ENCODE measurements at places on chromosomes 11 and 22. TPM values are rescaled to one million over a fixed set of nuclear protein-coding genes. Genes with fewer than 3 reads are reported as not detected.

- DNase-seq: peak; percentile 1
Observed at GRCh38 chr11:27795955-27796861, 96.0 kb upstream of the BDNF start.

GRCh38 chr22:46047841-46048595 is 71.1 kb upstream of the WNT7B start:
- DNase-seq: no peak

- DNase-seq: no peak
Observed at GRCh38 chr11:39174965-39175364, 2284.5 kb downstream of the LRRC4C start.

GRCh38 chr11:133961890-133962289 is 5.1 kb upstream of the IGSF9B start:
- peak; percentile 32 for DNase-seq

DNA sequence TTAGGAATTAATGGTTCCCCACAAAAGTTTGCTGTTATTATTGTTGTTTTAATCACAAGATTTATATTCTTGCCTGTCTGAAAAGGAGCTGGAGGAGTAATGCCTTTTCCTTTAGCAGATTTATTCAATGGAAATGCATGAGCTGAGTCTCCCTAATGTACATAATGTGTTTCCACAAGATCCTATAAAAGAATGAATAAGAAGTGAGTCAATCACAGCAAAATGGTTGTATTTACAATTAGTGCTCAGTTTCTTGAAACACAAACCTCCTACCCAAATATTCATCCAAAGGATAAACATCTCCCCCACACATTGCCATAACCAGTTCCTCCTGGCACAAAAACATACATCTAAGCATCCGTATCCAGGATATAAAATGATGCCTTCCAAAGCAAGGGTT is 33.3 kb downstream of the ME3 start:
- no peak for DNase-seq

- DNase-seq: no peak
Observed at GRCh38 chr11:67376873-67377808, 3.7 kb upstream of the CLCF1 start.

DNA sequence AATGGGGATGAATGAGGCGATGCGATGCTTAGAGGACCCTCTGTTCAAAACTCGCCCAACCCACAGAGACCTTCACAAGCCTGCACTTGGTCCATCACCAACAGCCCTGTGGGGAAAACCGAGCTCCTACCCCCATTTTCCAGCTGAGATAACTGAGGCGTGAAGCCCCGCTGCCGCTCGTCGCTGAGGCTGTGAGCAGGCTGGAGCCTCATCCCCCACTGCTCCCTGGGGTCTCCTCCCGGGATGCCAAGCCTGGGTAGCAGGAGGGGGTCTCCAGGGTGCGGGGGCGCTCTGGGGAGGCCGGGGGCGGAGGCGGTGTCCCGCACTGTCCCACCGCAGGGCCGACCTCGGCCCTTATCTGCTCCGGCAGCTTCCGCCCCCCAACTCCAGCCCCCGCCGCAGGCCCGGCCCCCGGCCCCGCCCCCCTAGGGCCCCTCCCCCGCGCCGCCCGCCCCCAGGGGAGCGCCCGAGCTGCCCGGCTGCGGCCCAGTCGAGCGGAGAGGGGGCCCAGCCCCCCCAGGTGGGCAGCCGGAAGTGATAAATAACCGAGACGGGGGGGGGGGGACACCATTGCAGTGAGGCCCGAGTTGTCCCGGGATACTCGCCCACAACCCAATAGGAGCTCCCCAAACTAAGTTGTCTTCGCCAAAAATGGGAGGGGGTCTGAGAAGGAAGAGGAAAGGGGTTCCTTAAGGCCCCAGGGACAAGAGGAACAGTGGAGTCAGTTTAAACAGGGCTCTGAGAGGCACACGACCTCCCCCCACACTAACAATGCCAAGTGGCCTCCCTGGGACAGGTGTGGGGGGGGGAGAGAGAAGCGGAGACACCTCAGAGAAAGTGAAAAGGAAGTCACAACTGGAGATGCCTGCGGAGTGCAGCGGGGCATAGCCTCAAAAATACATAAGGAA is 8.3 kb upstream of the SLC39A13 start:
- no peak for DNase-seq

GRCh38 chr22:17777717-17778044 is 3.4 kb upstream of the BID start:
- DNase-seq: no peak

DNA sequence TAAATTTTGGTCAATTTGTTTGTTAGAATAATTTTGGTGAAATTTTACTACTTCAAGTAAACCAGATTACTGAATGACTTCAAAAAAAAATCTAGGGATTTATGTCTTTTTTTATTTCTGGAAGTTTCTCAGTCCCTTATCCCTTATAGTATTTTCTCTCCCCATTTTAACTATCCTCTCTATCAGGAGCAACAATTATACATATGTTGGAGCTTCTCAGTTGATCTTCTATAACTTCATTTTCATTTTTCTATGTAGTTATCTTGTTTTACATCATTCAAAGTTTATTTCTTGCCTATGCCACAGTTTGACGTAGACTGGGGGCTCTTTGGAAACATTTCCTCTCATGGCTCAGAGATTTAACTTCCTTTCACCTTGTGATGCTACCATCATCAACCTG is 34.2 kb downstream of the NNMT start:
- no peak for DNase-seq

GRCh38 chr11:102318469-102318868 is 1.2 kb downstream of the BIRC3 start:
- DNase-seq: peak; percentile 87

- no peak for DNase-seq
Observed at GRCh38 chr22:30046716-30047363, 33.4 kb upstream of the HORMAD2 start.

DNA sequence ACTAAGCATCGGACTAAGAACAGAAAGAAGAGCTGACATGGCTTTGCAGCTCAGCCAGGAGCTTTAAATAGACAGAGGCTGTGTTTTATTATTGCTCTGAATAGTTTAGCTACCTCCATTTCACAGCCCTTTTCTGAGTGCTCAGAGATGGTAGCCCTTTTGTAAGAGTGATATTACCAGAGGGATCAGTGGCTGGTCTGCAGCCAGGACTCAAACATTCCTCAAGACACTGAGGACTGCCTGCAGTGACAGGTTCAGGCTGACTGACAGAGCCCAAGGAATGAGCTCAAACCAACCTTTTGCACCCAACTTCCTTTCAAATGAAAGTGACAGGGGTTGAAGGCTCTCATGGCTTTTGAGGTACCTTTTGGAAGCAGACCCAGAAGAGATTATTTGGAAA is 189.0 kb downstream of the DDX10 start:
- DNase-seq: no peak

GRCh38 chr11:20964985-20965384 is 295.6 kb downstream of the NELL1 start:
- DNase-seq: peak; percentile 1

DNA sequence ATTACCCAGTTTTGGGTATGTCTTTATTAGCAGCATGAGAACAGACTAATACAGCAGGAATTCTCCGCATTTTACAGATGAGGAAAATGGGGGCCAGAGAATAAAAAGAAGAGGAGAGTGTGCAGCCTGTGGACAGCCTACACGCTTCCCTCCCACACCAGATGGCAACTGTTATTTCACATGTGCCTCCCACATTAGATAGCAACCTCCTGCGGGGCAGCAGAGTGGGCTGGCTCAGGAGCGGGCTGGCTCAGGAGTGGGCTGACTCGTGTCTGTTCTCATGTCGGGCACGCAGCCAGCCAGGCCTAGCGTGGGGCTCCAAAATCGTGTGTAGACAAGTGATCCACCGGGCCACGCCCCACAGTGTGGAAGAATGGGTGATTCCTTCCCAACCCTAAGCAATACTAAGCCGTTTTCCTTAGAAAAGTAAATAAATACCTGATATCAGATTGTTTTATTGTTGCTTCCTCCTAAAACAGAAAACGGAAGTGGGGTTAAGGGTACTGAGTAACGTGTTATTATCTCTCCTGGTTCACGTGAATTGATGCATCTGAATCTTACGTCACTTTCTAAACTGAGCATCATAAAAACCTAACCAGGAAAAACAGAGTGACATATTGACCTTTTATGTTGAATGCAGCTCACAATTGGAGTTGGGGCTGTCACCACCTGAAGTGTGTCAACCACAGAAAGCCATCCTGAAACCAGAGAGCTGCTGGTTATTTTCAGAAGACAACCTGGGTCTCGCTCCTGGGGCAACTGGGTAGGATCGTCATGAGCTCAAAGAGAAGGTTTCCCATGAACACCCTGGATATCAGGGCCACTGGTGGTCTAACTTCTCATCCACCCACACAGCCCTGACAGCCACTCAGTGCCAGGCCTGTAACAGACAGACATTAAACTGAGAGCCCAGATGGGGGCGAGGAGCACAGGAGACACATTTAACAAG is 3.3 kb downstream of the TTLL1 start:
- no peak for DNase-seq

- DNase-seq: no peak
Observed at GRCh38 chr11:61533401-61533800, 24.9 kb downstream of the LRRC10B start.

GRCh38 chr11:40188848-40189247 is 1270.6 kb downstream of the LRRC4C start:
- no peak for DNase-seq

DNA sequence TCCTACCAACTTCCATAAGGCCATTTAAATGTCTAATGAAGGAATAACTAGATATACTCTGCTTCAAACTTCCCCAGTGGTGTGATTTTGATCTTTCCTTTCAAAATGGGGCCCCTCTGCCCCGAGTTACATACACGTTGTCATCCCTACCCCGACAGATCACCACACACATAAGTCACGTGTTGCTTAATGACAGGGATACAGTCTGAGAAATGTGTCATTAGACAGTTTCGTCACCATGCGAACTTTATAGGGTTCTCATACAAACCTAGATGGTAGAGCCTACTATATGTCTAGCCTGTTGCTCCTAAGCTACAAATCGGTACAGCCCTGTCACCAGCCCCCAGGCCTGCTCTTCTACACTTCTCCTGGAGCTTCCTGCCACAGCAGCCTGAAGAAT is 49.8 kb upstream of the SCUBE2 start:
- no peak for DNase-seq

GRCh38 chr22:17629173-17629489 is 582 bp upstream of the ATP6V1E1 start:
- DNase-seq: no peak

DNA sequence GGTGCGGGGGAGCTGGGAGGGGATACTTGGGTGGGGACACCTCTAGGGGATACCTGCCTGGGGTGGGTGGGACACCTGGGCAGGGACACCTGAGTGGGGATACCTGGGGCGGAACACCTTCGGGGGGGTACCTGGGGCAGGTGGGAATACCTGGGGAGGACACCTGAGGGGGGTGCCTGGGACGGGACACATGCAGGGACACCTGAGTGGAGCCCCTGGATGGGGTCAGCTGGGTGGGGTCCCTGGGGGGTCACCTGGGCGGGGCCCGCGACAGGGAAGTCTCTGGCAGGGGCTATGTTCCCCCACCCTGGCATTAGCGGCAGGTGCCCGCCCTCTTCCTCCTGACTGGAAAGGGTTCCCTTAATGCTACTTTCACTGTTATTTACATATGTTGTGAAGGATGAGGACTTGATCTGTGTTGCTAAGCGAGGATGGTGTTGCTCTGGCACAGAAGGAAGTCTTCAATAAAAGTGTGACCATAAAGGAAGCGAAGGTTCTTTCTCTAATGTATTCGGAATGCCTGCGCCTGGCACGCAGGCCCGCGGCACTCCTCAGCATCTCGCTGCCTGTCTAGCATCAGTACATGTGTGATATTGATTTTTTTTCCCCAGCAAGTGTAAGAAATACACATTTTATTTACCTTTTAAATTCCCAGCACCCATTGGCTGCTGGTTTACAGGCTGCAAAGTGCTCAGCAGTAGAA is 801.7 kb downstream of the BRD1 start:
- no peak for DNase-seq

DNA sequence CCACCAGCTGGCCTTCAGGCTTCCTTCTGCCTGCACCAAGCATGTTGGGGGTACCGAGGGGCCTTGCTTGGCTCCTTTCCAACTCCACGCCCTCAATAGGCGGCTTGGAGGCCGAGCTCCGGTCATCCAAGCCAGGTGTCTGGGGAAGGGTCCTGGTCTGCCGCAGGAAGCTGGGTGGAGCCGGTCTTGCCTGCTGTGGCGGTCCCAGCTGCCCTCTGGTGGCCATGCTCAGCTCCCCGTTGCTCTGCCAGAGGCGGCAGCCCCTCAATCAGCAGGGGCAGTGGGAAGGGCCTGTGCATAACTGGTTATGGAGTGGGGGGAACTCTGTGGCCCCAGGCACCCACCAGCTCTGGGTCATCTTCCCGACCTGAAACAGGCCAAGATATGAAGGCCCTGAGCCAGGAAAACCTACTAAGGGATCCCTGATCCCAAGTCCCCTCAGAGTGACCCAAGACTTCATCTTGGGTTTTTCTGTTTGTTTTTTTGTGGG is 3.2 kb downstream of the ARVCF start:
- no peak for DNase-seq

- DNase-seq: peak; percentile 75
Observed at GRCh38 chr11:2940147-2940920, 11.1 kb upstream of the PHLDA2 start.

DNA sequence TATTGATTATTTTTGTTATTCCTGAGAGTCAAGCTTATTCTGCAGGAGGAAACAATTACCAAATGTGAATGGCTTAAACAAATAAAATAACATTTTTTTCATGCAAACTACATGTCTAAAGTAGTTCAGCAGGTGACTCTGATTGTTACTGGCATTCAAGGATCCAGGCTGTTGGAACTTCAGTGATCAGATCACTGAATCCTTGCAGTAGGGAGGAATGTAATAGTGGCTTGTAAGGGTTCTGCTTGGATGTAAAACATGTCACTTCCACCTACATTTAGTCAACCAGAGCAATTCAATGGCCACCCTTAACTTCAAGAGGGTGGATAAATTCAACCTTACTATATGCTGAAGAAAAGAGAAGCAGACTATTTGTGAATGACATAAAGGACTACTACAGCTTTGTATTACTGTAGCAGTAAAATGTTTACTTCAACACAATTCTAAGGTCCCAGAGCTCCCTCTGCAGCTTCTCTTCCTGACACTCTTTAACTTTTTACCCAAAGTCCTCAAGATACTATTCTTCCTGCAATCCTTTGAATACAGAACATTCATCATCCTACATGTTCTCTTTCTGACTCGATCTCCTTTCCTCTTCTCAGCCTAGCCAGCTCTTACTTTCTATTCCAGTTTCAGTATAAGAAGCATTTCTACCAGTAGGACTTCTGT is 284.0 kb downstream of the LRRC4C start:
- peak; percentile 9 for DNase-seq

Gene NUP50
- total RNA-seq: 72.5 TPM

Gene PLA2G3
- not detected for total RNA-seq

Gene GRM5
- not detected for total RNA-seq

Gene PATE3
- not detected for total RNA-seq

Gene SLC2A11
- total RNA-seq: 11.3 TPM

Gene OR52H1
- total RNA-seq: not detected

Gene BLID
- 4.1 TPM for total RNA-seq

Gene SLC22A6
- not detected for total RNA-seq

Gene OR52E8
- not detected for total RNA-seq

Gene CLNS1A
- total RNA-seq: 135 TPM

Gene NAT10
- 68.9 TPM for total RNA-seq

Gene KIRREL3
- total RNA-seq: not detected

Gene SBF2
- 28.7 TPM for total RNA-seq

Gene CYTH4
- 0.22 TPM for total RNA-seq

Gene CCDC73
- total RNA-seq: 0.17 TPM

All from MCF 10A (cell line).